Stimulated activated CD8-positive, alpha-beta memory T cell treated with anti-CD3 and anti-CD28 coated beads, Interleukin-2, amount 100 ng/mL, for 1 hour (primary cell): ENCODE measurements at places on chromosomes 11 and 22.

- no peak for DNase-seq
Observed at GRCh38 chr22:46657996-46658947, 38.1 kb downstream of the GRAMD4 start.

- no peak for DNase-seq
Observed at GRCh38 chr11:64765291-64765850, 5.6 kb upstream of the PYGM start.

- DNase-seq = no peak
Observed at GRCh38 chr22:16834971-16835370, 9.8 kb upstream of the XKR3 start.

GRCh38 chr22:42959576-42960509 lies 55.1 kb downstream of the PACSIN2 start:
- no peak for DNase-seq

- DNase-seq = no peak
Observed at GRCh38 chr11:69918231-69918937, 99.2 kb upstream of the FGF3 start.

GRCh38 chr22:38276166-38276565 lies 3.4 kb upstream of the TMEM184B start:
- DNase-seq = no peak

DNA sequence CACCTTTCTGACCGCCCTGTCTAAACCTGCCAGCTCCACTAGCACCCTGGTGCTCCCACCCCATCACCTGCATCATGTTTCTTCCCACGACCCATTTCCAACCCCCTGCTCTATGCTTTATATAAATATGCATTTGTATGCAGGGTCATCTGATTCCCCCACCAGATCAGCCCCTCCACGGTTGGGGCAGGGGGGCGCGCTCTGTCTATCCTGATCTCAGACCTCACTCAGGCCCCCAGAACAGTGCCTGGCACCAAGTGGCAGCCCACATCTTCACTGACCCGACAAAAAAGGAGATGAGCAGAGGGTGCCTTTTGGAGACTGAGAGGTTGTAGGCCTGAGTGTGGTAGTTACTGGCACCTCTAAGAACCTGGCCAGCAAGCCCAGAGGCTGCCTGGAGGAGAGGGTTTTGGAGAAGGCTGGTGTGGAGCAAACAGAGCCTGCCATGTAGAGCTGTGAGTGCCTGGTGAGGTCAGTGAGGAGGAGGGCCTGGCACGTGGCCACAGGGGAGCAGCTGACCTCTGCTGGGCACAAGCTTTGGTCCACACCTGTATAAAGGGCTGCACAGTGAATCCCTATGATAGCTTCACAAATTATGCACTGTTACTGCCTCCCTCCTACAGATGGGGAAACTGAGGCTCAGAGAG lies 86.3 kb upstream of the RTL6 start:
- DNase-seq = no peak

- DNase-seq = no peak
Observed at GRCh38 chr11:18236664-18237356, at the start of gene SAA4. Gene SAA4 (minus strand): TSS chr11:18236802. CDS start chr11:18235926, 876 bp downstream.

GRCh38 chr11:1481861-1482441 lies 4.6 kb downstream of the MOB2 start:
- no peak for DNase-seq

DNA sequence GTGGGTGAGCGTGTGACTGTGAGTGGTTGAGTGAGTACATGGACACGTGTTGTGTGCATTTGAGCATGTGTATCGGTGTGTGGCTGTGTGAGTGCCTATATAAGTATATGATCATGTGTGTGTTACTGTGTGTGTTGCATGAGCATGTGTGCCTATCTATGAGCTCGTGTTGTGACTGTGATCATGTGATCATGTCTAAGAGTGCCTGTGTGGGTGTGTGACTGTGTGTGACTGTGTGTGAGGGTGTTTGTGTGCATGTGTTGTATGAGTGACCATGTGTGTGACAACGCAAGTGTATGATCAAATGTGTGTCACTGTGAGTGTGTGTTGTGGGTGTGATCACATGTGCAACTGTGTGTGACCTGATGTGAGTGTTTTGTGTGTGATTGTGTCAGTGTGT lies 88.8 kb downstream of the UBASH3B start:
- no peak for DNase-seq

GRCh38 chr11:57394203-57394965 lies 3.9 kb upstream of the PRG2 start:
- no peak for DNase-seq

GRCh38 chr22:16949561-16949960 lies 58.5 kb downstream of the GAB4 start:
- DNase-seq = no peak

GRCh38 chr11:134685793-134686380 lies 273.8 kb upstream of the B3GAT1 start:
- no peak for DNase-seq

DNA sequence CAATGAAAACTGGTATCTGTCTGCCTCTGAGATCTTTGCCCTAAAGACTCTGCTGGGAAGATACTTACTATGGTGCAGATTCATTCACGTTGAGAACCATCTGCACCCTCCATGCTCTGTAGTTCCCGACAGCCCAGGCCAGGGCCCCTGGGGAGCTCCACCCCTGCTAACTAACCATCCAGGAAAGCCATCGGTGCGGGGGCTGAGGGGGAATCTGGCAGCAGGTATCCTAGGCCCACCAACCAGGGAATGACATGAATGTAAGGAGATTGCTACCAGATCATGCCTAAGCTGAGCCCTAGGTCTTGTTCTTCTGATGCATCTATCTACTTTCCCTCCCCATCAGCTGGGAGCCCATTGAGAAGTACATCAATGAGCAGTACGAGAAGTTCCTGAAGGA lies 11.3 kb upstream of the WBP2NL start:
- DNase-seq = no peak
